ENCODE measurements at places on chromosomes 16 and 17.

DNA sequence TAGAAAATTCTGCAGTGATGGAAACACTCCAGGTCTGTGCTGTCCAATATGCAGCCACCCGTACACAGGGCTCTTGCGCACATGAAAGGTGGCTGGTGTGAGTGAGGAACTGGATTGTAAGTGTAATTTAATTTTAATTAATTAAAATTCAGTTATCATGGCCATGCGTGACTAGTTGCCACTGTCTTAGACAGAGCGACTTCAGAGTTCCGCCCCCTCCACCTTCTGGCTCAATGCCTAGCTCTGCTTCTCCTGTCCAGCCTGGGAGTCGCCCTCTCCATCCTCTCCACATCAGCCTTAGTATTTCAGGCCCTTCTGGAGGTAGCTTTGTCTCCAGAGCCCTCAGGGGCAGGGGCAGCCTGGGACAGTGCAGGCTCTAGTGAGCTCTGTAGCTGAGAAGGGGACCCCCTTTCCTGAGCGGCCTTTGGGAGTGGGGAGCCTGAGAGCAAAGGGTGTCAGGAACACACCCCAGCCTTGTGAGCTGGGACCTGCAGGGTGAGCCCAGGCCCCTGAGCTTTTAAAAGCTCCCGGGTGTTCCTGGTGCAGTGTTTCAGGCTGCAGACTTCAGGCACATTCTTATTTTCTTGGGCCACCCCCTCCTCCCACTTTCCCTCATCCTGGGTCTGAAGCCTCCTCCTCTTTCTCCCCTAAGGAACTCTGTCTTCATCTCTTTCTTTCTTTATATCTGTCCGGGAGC lies 99.4 kb downstream of the IRF8 start:
- H3K4me1 ChIP-seq, result peaks cover 13% of the 10 kb centered on the region
- H3K27me3 ChIP-seq, result no peaks in the 10 kb centered on the region
- DNase-seq, result no peak
- peak overlapping the region; percentile 61 for H3K27ac ChIP-seq

- H3K4me3 ChIP-seq, result no peak overlapping the region
- H3K4me1 ChIP-seq, result no peaks in the 10 kb centered on the region
- H3K27ac ChIP-seq, result no peak overlapping the region
- H3K36me3 ChIP-seq, result no peaks in the 10 kb centered on the region
- DNase-seq, result no peak
These were observed 76.0 kb downstream of the GPR139 start for GRCh38 chr16:19997734-19998133.

- H3K4me1 ChIP-seq, result peaks cover 42% of the 10 kb centered on the region
- H3K4me3 ChIP-seq, result no peak overlapping the region
- no peak overlapping the region for H3K27ac ChIP-seq
- peaks cover 6% of the 10 kb centered on the region for H3K27me3 ChIP-seq
- H3K36me3 ChIP-seq, result no peaks in the 10 kb centered on the region
These were observed 1.1 kb downstream of the IL17C start for GRCh38 chr16:88639231-88640038.

- DNase-seq, result no peak
- H3K36me3 ChIP-seq, result no peaks in the 10 kb centered on the region
- peaks cover 30% of the 10 kb centered on the region for H3K27me3 ChIP-seq
- H3K4me3 ChIP-seq, result no peak overlapping the region
- no peaks in the 10 kb centered on the region for H3K4me1 ChIP-seq
- H3K27ac ChIP-seq, result no peak overlapping the region
These were observed 4.7 kb upstream of the BEAN1 start for GRCh38 chr16:66422366-66422765.

DNA sequence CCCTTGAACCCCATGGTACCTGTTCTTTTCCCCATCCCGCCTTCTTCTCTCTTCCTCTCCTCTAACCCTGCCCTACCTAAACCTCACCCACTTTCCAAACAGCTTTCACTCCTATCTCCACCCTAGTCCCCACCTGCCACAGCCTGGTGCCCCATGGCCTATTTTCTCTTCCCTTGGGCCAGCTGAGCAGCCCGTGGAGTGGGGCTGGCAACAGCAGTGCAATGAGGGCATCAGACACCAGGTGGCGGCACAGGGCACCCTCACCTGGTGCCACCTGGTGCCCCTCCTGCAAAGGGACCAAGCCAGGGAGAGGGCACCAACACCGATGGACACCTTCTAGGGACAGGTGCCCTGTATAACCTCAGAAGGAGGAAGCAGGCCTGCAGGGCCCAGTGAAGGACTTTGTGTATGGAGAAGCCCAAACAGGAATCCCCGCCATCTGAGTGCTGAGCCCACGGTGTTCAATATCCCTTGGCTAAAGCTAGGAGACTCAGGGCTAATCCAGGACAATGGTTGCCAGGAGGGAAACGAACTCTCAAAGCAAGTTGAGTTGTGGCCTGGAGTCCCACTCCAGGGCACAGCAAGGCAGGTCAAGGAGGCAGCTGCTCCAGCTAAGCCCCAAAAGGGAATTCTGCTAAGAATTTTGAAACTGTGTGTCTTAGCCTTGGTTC lies 4.0 kb upstream of the ABCC3 start:
- DNase-seq, result peak; percentile 55
- H3K27ac ChIP-seq, result no peak overlapping the region
- H3K36me3 ChIP-seq, result no peaks in the 10 kb centered on the region

Measured in natural killer cell treated with Interleukin-12 subunit alpha and Interleukin-12 subunit beta and Interleukin-15 and Interleukin-18, amount 100 ng/mL, for 72 hours (primary cell).